ENCODE measurements at places on chromosomes 11 and 22. TPM values are rescaled to one million over a fixed set of nuclear protein-coding genes. Genes with fewer than 3 reads are reported as not detected.
A peak's percentile ranks its signal among the peaks of the same experiment; 100 is the strongest.

LMO2 gene
- total RNA-seq: 15.7 TPM

OR5M8 gene
- total RNA-seq: not detected

GRCh38 chr11:16981651-16982194 lies 32.5 kb downstream of the PLEKHA7 start:
- no peak for DNase-seq

GRCh38 chr22:46547883-46548244 lies 10.4 kb upstream of the CELSR1 start:
- DNase-seq: peak; percentile 94

GRCh38 chr11:119615003-119615881 lies 113.8 kb downstream of the NECTIN1 start:
- DNase-seq: no peak

OR52H1 gene
- total RNA-seq: not detected

GPHA2 gene
- not detected for total RNA-seq

GRCh38 chr11:11239959-11240358 lies 113.1 kb downstream of the CSNK2A3 start:
- no peak for DNase-seq

DNA sequence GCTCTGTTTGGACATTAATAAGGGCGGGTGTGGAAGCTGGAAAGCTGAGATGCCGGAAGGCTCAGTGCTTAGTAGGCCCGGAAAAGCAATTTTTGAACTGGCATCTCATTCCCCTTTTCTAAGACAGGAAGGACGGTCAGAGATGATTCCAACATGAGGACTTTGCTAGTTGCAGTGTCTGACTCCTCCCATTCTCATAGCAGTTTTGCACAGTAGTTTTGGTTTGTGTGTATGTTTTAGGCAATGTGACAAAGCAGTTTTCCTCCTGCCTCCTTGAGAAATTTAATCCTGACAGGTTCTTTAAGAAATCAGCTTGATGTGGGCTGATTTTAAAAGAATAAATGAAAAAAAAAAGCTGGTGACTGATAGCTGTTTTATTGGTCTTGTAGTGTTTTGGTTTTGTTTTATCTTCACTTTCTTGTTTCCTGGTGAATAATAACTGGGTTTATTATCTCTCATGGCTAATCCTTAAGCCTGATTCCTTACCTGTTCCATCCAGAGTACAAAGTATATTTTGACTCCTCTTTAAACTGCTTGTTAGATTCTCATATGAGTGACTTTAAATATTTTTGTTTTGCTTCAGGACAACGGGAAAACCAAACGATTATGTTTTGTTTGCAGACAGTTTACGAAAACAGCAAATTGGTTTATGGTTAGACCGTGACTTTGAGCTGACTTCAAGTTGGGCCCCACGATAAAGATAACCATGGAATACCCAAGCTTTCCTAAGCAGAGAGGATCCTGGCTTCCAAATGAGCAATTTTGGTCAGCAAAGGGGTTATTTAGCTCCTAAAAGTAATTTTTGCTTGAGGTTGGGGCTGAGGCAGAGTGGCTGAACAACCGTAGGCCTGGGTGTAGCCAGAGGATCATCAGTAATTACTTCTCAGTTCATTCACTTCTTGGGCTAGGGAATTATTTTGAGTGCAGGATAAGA lies 3.4 kb downstream of the PTPRJ start:
- no peak for DNase-seq

CCDC73 gene
- not detected for total RNA-seq

DNA sequence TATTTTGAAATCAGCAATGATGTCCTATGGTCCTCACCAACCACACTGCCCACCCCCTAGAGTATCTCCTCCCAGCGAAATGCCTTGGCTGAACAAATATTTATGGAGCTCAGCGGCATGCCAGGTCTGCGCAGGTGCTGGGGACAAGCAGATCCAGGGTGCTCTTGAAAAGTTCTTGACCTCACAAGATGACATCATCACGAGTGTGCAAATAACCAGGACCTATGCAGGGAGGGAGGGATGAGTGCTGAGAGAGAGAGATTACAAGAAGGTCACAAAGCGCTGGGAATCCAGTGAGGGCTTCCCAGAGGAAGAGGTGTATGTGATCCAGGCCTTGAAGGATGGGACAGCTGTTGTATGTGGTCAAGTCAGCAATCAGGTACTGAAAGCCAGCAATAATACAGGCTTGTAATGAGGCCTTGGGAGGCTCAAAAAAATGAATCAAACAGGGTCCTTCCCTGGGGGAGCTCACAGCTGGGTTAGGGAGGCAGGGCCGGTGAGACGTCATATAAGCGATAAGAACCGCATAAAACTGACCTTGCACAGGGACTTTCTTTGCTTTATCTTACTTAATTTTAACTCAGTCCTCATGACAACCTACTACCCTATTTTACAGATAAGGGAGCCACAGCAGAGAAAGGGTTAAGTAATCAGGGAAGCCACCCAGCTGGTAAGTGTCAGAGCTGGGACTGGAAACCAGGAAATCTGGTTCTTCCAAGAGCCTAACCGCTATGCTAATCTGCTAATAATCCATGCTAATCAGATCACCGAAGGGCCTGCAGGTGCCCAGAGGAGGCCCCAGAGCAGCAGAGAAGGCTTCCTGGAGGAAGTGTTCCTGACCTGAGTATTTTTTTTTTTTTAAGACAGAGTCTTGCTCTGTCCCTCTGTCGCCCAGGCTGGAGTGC lies 8.2 kb downstream of the ARRB1 start:
- no peak for DNase-seq

Data from esophagus muscularis mucosa (tissue), 4 donors.